A673 (cell line): ENCODE measurements at places on chromosomes 1 and 21.

GRCh38 chr1:66305927-66306326 is 228.0 kb upstream of the SGIP1 start:
- DNase-seq, result no peak

DNA sequence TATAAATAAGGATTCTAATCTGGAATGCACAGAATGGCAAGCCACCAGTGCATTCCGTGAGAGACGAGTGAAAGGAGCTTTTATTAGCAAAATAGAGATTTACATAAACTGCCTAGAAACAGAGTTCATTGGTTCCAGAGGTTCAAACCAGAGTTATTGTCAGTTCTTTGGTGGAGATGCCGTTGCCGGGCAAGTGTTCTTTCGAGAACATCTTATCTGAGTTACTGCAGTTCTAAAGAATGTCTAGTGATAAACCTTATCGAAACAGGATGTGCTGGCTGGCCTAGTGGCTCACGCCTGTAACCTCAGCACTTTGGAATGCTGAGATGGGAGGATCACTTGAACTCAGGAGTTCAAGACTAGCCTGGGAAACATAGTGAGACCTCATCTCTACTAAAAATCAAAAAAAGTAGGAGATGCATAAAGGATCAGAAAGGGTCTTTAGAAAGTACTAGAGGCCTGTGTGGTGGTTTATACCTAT is 19.9 kb upstream of the EVI5 start:
- DNase-seq, result peak; percentile 84

- DNase-seq, result no peak
Measured at GRCh38 chr1:219126377-219126776, 47.3 kb upstream of the LYPLAL1 start.

DNA sequence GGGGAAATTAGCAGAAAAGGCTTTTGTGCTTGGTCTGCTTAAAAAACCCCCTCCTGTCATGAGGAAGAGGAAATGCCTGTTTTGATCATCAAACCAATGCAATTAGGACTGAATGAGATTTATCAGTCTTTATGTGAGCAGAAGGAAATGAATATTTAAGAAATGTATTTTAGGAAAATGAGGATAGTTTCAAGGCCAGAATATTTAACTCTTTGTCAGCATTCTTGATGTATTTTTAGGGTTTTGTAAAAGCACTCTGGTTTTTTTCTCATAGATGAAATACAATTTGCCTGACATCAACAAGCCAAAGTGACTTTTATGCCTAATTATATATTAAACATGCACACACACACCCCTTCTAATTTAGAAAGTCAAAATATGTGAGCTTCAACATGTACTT is 213.8 kb downstream of the GRIK1 start:
- DNase-seq, result peak; percentile 64

DNA sequence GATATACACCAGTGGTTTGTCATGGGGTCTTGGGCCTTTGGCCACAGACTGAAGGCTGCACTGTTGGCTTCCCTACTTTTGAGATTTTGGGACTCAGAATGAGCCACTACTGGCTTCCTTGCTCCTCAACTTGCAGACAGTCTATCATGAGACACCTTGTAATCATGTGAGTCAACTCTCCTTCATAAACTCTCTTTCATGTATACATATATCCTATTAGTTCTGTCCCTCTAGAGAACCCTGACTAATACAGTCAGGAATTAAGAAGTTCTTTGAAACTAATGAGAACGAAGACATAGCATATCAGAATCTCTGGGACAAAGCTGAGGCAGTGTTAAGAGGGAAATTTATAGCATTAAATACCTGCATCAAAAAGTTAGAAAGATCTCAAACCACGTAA is 110.8 kb downstream of the SLC5A9 start:
- DNase-seq, result no peak

DNA sequence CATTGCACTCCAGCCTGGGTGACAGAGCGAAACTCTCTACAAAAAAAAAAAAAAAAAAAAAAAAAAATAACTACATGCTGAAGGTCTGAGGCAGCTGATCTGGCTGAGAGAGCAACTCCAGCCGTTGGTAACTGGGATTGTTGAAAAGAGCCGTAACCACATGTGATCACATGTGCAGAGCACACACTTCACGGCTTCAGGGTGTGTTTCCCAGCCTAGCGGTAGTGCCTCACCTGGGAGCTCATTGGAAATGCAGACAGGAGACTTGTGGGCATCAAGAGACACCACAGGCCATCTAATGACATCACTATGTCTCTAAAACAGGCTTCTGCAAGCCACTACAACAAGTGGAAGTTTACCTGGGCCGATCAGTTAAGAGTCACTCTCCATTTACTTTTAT is 11.8 kb upstream of the OTUD7B start:
- DNase-seq, result no peak

DNA sequence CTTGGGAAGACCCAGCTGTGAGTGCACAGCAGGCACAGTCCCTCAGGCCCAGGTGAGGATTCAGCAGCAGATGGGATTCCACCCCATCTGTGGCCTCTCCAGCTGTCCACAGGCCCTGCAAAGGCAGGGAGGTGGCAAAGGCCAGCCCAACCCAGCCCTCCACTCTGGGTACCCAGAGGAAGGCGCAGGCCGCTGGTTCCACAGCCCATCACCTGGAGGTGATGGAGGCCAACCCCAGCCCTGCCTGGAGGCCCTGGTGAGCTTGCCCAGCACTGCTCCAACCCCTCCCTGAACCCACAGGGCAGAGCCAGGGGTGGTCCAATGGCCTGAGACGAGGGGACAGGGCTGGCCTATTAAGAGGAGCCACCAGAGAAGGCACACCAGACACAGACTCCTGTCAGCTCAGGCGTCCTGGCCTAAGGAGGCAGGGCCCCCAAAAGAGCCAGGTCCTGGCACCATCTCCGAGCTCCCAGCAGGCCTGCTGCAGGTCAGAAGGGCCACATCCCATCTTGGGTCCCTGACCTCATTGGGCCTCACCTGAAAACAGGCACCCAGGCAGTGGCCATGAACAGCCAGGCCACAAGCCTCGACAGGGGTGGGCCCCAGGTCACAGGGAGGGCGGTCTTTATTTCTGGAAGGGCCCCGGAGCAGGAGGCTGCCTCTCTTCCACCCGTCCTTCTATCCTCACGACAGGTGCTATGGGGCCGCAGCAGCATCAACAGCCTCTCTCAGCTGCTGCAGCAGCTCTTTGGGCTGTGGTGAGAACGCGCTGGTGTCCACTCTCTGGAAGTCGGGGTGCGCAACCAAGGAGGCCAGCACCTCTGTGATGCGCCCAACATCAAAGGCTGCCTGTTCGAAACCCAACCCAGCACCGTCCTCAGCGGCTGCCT is 3.2 kb downstream of the JMJD4 start:
- DNase-seq, result no peak

GRCh38 chr1:2335721-2336455 is 55.5 kb downstream of the MORN1 start:
- no peak for DNase-seq

- DNase-seq, result peak; percentile 41
Measured at GRCh38 chr1:115839029-115839678, 1.8 kb downstream of the NHLH2 start.

GRCh38 chr1:30749691-30750583 is 7.6 kb downstream of the LAPTM5 start:
- DNase-seq, result no peak

DNA sequence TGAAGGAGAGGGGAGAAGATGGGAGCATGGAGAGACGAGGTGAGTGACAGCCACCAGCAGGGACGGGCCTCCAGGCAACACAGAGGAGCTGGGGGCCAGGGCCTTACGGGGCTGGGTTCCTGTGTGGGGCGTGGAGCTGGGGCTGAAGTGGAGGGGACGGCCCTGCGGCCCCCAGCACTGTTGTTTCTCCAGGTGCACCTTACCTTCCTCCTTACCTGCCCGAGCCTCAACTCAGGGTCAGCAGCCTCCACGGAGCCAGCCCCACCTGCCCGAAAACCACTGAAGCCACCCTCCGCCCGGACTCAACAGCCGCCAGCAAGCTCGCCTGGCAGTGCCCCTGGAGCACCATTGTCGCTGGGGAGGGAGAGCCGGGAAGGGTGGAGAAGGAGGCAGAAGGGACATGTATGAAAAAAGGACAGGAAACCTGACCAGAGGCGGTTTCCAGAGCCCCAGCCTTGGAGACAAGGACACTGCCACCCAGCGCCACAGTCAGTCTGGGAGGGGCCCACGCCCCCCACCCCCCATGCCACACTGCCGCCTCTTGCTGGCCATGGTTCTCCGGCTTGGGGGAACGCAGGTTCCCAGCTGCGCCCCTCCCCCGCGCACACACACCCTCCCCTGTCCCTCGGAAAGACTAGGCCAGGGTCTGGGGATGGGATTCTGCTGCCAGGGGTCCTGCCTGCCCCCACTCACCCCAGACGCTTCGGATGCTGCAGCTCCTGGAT is 10.6 kb downstream of the PLA2G2F start:
- DNase-seq, result no peak

DNA sequence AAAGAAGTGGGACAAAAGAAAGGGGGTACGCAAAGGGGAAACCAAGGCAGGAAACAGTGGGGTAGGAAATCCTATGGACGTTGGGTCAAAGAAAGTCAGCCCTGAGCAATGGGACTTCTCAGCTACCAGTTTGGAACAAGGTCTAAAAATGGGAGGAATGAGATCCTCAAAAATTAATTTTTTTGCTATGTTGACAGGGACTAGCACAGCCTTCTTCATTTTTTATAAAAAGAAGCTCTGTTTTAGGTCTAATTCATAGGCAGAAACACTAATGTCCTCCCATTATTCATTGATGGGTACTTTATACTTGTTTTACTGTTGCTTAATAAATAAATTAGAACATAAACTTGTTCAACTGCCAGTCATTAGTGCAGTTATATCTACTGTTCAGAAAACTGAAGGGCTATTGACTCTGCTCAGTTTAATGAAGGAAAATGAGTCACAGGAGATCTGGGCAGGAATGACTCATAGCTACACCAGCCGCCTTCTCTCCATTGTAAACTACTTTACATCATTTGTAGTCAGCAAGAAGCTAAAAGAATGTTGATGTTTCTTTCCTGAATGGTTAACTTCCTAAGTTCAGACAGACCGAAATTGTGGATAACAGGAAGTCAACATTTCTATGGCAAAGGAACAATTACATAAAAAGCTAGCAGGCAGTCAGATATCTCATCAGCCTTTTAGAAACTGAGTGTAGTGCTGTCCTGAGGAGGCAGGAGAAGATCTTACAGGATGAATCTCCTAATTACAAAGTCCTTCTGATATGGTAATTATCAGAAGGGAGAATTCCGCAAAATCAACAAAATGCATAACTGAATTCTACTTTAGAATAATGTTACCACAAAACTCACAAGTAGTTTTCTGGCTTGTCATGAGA is 356.4 kb upstream of the PKN2 start:
- DNase-seq, result peak; percentile 93

- DNase-seq, result no peak
Measured at GRCh38 chr21:38120984-38121855, 135.6 kb upstream of the KCNJ15 start.

DNA sequence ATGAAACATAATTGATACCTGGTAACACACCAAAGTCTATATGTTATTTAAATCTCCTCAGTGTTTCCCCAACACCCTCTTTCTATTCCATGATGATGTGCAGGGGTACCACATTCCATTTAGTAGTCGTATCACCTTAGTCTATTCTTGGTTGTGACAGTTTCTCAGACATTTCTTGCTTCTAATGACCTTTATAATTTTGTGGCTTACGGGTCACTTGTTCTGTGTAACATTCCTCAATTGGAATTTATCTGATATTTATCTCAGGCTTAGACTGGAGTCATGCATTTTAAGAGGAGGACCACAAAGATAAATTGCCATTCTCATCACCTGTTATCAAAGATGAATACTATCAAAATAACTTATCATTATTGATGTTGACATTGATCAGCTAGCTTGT is 679.6 kb downstream of the USP25 start:
- DNase-seq, result no peak

- no peak for DNase-seq
Measured at GRCh38 chr1:6902153-6902552, 116.9 kb downstream of the CAMTA1 start.

DNA sequence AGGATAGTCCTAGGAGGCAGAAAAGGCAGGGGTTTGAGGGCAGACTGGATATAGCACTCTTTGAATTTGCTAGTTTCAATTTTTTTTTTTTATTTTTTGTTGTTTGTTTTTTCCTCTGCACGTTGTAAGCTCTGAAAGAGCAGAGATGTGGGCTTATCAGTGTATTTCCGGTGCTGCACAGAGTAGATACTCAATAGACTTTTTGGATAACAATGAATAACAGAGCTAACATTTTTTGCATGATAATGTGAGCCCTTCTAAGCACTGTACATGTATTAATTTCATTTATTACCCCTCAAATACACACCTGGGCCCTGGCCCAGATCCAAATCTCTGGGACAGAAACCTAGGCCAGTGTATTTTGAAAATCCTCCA is 17.1 kb upstream of the PARP1 start:
- no peak for DNase-seq

- DNase-seq, result no peak
Measured at GRCh38 chr1:56024155-56024554, 555.2 kb downstream of the PLPP3 start.

GRCh38 chr21:46567348-46567747 is 37.5 kb downstream of the S100B start:
- no peak for DNase-seq

GRCh38 chr1:248748211-248748610 is 7.3 kb downstream of the LYPD8 start:
- DNase-seq, result no peak

DNA sequence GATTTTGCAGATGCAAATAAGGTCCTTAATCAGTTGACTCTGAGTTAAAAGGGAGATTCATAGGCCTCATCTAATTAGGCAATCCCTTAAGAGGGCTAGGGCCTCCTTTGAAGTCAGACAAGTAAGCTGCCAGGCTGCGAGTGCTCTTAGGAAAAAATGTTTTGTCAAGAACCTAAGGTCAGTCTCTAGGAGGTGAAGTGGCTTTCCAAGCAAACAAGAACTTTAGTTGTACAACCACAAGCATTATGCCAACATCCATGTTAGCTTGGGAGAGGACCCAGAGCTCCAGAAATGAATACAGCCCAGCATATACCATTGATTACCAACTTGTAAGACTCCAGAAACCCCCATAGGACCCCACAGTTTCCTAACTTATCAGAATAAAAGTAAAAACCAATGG is 1366.2 kb downstream of the PLA2G4A start:
- DNase-seq, result no peak

DNA sequence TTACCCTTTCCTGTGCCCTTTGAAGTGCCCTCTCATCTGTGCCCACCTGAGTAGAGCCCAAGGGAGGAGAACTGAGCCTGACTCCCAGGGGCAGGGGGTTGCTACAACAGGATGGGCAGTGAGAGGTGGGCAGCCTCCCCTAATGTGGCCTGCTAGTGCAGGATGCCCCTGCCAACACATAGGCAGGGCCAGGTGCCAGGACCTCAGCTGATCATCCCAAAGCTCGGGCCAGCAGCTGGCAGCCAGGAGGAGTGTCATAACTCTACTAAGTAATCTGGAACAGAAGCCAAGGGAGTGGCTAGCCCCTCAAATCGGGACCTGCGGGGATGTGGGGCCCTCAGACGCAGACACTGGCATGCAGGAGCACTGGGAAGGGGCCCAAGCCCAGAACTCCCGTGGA is 208.8 kb upstream of the RAB4A start:
- no peak for DNase-seq

DNA sequence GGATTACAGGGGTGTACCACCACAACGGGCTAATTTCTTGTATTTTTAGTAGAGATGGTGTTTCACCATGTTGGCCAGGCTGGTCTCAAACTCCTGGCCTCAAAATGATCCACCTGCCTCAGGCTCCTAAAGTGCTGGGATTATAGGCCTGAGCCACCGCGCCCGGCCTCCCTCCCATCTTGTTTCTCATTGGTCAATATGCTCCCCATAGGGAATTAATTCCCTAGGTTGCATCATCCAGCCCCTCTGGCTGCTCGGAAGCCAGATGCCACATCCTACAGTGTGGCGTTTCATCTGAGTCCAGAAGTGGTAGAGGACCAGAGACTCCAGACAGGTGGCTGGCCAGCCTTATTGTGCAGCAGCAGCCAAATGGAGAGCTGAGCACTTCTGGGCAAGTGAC is 11.5 kb upstream of the VASH2 start:
- DNase-seq, result no peak
